Naive thymus-derived CD4-positive, alpha-beta T cell (primary cell): ENCODE measurements at places on chromosomes 2 and 18.

GRCh38 chr2:173159791-173160463 is 84.3 kb downstream of the MAP3K20 start:
- DNase-seq, result no peak

GRCh38 chr2:106108351-106108750 is 85.8 kb downstream of the UXS1 start:
- no peak for DNase-seq

GRCh38 chr2:48900321-48901014 is 144.9 kb upstream of the LHCGR start:
- no peak for DNase-seq

DNA sequence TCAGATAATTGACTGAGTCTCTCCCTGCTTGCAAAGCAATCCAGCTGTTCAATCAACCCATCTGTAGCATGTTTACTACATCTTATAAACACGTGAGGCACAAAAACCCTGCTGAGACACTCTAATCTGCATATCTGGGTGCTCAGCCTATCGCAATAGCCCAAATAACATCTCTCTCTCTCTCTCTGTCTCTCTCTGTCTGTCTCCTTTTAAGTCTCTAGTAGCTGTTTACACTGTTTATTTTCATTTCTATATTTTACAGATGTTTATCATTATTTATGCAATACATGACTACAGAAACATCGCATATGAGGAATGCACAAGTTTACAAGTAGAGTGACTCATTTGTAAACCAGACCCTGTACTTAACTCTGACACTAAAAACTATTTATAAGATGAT is 422.1 kb upstream of the DSEL start:
- DNase-seq, result no peak

GRCh38 chr2:111705711-111706336 is 178.2 kb downstream of the ANAPC1 start:
- no peak for DNase-seq
